Stimulated activated CD4-positive, alpha-beta T cell treated with anti-CD3 and anti-CD28 coated beads, Interleukin-4, amount 100 ng/mL, for 4 hours (primary cell): ENCODE measurements at places on chromosomes 13 and 19.

DNA sequence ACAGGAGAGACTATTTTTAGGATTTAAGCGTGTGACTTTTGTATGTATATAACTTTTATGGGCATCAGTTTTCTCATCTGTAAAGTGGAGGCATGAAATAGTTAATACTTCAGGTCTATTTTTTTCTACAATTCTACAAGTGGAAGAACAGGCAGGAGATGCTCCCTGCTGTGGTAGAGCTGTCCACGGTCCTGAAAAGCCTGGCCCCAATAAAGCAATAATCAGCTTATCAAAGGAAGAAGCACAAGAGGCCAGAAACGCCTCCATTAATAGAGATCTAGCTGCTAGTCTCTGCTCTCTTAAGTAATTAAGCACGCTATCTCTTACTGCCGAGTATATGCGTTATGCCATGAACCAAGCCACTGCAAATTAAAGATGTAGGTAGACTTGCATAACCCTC, 28.0 kb upstream of the WASF3 start:
- no peak for DNase-seq

DNA sequence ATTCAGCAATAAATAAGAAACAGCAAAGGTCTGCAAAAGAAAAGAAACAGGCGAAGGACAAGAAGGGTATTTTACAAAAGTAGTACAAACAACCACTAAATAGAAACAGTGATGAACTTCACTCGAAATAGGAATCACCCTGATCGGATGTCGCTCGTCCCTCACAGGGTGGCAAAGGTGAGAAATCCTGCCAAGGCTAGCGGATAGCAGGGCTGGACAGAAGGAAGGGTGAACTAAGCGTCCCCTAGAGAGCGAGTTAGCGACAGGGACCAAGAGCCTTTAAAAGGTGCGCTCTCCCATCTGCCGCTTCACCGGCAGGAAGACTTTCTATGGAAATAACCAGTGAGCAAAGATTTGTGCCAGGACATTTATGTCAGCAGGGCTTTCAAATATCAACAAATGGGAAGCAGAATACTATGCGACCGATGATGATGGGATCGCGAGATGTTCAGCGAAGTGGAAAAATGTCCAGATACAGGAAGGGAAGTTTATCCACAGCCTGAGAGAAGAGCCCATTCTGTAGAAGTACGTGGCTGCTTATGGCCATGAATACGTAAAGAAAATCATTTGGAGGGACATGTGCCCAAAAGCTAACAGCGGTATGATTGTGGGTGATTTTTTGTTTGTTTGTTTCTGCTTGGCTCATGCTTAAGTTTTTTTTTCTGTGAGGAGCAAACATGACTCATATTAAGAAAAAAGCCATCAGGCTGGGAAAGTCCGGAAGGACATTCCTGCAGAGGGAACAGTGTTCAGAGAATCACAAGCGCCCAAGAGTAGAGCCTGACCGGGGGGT, 18.9 kb downstream of the ELAVL1 start:
- no peak for DNase-seq

- DNase-seq = no peak
Measured at GRCh38 chr19:33830264-33830663, 33.6 kb downstream of the KCTD15 start.

DNA sequence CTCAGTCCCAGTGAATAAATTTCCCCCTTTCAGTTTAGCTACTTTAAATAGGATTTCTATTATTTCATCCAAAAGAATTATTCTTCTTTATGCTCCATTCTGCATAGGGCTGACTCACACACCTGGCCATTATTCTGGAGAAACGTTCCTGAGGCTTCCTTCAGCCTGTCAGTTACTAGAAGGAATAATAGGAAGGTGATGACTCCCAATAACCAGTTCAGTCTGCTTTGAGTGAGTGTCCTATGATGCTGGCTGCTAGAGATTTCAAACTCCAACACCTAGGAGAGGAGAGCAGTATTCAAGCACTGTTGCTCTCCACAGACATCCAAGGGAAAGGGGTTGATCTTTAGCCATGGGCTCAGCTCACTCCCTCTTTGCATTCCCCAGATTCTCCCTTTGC, 117.8 kb downstream of the KCTD12 start:
- no peak for DNase-seq

DNA sequence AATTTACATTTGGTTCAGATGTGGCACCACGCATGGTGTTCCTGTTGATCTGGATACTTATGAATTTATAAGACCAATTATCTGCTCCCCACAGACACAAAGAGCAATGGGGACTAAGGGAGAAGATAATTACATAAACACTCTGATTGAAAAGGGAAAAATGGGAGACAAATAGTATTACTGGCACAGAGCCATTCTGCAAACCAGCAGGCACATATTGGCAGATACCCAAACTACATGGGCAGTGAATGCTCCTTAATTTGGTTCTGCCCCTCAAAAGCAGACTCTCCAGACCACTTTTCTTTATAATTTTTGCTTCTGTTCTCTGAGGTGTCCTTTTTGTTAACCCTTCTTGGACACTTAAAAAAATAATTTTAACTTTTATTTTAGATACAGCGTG, 1674.2 kb downstream of the PCDH9 start:
- no peak for DNase-seq

DNA sequence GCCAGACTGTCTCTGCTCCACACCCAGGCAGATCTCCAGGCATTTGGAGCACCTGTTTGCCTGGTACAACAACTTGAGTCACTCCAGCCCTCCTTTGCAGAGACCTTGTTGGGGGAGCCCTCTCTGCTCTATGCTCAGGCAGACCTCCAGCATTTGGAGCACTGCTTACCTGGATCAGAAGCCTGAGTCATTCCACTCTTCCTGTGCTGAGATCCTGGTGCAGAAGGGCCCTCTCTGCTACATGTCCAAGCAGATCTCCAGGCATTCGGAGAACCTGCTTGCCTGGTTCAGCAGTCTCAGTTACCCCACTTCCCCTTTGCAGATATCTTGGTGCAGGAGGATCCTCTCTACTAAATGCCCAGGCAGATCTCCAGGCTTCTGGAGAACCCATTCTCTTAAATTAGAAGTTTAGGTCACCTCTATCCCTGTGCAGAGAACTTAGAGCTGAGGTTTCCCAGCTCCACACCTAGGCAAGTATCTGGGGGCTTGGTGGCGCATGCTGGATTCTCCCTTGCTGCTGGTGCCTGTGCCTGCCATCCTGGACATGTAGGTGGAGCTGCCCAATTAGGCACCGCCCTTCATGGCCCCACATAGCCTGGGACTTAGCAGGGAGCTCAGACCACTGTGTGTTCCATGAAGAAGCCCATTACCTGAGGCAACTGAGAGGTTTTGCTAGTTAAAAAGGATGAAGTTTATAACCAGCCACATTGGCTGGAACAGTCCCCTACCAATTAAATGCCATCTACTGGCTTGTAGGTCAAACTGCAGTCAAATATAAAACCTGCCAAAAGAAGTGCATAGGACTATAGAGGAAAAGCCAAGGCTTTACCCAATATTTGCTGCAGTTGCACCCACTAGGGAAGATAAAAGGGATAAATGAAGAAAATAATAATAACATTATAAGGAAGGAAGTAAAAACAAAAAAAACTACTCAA, 97.6 kb upstream of the SLITRK6 start:
- DNase-seq = no peak

- no peak for DNase-seq
Measured at GRCh38 chr13:27744801-27745200, 47.5 kb upstream of the GSX1 start.

- DNase-seq = no peak
Measured at GRCh38 chr13:78881751-78882150, 222.8 kb upstream of the OBI1 start.

DNA sequence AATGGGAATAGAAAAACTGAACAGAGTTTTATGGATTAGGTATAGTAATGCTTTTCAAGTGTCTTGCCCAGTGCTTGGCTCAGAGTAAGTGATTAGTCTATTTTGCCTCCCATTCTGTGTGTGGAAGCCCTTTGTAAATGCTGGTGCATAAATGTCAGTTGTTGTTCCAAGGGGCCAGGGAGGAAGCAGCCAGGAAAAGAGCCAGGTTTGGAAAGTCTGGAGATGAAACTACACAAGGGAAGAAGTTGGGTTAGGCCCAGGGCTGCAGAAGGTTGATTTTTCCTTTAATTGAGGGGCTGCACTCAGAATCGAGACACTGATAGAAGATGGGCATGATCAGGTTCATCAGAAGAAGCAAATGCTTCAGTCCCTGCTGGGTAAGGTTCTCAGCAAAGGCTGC, 484.0 kb downstream of the OLFM4 start:
- DNase-seq = no peak

DNA sequence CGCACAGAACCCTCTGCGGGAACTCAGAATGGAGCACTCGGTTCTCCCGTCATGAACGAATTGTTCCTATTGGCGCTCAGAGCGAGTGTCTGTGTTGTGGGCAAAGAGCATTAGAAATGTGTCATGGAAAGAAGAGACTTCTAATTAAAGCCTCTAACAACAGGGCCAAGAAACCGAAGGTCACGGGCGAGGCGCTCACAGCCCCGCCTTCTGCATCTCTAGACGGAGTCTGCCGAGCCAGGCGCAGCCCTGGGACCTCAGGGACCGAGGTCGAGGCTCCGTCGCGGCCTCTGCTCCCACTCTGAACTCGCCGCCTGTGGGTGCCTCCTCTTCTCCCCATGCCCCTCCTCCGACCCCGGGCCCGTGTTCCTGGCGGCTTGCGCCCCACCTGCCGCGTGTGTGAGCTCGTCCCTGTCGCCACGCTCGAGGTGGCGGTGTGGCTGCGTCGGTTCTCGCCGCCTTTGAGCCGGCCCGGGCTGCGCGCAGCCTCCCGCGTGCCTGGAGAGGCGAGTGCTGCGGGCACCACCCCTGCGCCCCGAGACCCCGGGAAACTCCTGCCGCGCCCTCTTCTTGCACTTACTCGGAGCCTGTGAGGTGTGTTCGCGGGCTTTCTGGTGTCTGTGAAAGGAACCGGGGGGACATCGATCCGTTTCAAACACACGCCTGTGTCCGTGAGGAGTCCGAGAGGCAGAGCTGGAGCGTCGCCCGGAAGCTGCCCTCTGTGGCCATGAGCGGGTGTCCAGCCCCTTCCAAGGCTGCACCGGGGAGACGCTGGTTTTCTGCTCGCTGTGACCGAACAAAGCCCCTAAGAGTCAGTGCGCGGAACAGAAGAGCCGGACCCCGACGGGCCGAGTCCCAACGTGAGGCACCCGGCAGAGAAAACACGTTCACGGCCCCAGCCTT, 45.4 kb upstream of the SPACA7 start:
- DNase-seq = no peak

- no peak for DNase-seq
Measured at GRCh38 chr19:44735011-44735410, 13.5 kb upstream of the BCL3 start.

DNA sequence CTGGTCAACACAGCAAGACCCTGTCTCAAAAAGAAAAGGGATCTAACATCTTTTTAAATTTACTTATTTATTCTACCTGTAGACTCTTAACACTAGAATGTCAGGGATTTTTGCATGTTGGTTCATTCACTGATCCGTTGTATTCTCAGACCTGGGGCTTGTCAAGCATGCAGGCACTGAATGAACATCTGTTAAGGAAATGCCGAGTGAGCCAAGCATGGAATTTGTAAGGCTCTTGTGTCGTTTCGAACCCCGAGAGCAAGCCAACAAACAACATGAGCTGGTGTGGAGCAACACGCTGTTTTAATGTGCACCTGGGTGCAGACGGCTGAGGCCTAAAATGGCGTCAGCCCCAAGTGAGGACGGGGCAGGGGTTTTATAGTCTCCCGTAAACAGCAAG, 10.0 kb upstream of the OR1M1 start:
- DNase-seq = no peak

DNA sequence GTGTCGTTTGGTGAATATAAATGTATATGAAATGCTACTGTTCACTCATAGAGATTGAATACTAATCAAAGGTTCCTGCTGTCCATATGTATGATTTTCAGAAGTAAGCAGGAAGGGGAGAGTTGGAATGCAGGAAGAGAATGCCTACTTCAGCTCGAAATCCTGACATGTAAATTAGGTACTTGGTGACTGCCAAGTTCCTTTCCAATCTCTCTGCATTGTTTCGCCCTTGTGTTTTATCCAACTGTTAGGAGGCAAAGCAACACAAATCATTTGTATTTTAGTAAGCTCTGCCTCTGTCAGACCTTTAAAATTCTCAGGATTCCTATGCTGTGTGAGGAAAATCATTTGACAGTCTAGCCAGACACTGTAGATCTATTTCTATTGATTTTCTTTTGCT, 9.0 kb downstream of the STARD13 start:
- DNase-seq = no peak

GRCh38 chr19:29397748-29398147, 128.0 kb upstream of the VSTM2B start:
- DNase-seq = no peak

DNA sequence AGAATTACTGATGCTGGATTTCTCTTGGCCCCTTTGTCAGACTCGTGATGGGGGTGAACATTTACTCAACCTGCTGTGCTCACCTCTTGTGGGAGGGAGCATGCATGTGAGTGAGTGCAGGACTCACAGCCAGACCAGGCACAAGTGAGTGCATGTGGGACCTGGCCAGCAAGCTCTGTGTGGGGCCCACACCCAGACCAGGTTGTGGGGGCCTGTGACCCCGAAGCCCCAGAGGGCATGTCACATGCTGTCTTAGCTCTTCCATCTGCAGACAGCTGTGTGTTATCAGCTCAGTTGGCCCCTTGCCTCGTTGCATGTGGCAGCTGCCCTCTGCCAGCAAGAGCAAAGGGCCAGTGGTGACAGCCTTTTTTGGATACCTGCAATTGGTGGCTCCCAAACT, 614.4 kb downstream of the GPC5 start:
- no peak for DNase-seq

GRCh38 chr13:113089693-113090414, 15.7 kb upstream of the F7 start:
- DNase-seq = no peak

DNA sequence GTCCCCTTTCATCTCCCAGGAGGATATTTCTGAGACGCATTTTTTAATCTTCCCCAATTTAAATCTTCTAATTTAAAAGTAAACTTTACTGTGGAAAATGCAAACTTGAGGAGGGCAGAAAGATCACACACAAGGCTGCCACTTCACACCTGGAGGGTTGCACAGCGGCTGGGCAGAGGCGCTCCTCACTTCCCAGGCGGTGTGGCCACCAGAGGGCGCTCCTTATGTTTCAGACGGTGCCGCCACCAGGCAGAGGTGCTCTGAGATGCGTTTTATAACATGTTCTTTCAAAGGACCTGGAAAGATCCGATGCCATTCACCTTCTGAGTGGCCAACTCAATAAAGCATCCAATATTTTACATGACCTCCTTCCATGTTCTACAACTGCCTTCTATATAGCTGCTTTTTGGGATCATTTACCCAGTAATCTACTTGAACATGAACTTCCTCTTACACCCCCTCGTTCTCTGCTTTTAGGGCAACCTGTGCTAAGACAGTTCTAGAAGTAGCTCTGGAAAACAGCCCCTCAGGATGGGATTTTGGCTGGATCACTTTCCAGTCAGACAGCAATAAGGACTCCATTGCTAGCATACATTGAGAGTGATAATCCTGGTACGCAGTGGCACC, 14.8 kb upstream of the MTUS2 start:
- DNase-seq = no peak

- DNase-seq = no peak
Measured at GRCh38 chr19:1752009-1752756, 1.1 kb upstream of the ONECUT3 start.

GRCh38 chr13:19657872-19658591, 24.6 kb downstream of the MPHOSPH8 start:
- DNase-seq = no peak
